ENCODE measurements at places on chromosomes 7 and 10.

GRCh38 chr7:47591655-47592572 is 10.0 kb upstream of the TNS3 start:
- DNase-seq, result no peak

GRCh38 chr7:12519682-12520009 is 50.9 kb upstream of the SCIN start:
- no peak for DNase-seq

DNA sequence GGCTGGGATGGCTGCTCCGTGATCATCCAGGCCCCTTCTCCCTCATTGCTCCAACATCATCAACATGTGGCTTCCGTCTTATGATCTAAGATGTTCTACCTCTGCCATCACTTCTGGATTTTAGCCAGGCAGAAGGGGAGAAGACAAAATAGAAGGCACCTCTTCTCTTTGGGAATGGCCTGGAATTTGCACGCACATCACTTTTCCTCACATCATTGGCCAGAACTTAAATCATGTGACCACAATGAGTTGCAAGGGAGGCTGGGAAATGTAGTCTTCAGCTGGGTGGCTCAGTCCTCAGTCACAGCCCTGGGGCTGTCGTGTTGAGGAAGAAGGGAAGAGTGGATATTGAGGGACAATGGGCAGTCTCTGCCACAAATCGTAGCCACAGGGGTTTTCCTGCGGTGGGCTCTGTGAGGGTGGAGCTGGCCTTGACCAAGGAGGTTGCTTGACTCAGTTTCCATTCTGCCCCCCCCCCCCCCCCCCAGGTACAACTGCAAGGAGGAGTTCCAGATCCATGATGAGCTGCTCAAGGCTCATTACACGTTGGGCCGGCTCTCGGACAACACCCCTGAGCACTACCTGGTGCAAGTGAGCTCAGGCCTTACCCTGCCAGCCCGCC is 50.3 kb downstream of the PALD1 start:
- no peak for DNase-seq

- DNase-seq, result no peak
Observed at GRCh38 chr7:138935465-138936011, 45.7 kb downstream of the KIAA1549 start.

GRCh38 chr7:44163591-44163990 is 22.5 kb upstream of the MYL7 start:
- no peak for DNase-seq

- DNase-seq, result no peak
Observed at GRCh38 chr10:48838834-48839233, 100.8 kb downstream of the LRRC18 start.

DNA sequence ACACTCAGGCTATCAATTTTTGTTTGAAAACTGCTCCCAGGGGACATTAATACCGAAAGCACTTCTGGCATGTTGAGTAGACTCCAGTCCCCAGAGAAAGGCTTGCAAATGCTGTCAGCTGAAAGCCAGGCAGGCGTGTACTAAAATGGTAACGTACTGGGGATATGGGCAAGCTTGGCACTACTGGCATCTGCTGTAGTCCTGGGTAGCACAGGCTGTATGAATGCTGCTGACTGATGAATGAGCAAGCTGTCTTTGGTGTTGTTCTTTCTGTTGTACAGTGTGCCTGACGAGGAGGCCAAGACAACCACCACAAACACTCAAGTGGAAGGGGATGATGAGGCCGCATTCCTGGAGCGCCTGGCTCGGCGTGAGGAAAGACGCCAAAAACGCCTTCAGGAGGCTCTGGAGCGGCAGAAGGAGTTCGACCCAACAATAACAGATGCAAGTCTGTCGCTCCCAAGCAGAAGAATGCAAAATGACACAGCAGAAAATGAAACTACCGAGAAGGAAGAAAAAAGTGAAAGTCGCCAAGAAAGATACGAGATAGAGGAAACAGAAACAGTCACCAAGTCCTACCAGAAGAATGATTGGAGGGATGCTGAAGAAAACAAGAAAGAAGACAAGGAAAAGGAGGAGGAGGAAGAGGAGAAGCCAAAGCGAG is 53.5 kb upstream of the AGBL3 start:
- DNase-seq, result no peak

DNA sequence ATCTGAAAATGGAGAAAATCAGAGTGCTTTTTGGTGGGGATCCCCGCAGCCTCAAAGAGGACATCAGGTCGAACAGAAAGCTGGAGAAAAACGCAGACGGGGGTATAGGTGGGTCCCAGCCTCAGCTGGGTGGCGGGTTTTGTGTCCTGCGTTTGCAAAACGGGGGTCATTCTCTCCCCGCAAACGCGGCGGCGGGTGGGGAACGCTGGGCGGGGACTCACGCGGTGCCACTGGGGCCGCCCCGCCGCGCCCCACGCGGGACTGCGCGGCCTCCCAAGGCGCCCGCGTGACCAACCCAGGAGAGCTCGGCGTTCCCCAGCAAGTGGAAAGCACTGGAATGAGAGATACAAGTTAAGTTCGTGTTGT is 806 bp upstream of the VIPR2 start:
- DNase-seq, result no peak

GRCh38 chr10:73095481-73096021 is 1.1 kb downstream of the P4HA1 start:
- no peak for DNase-seq

- DNase-seq, result no peak
Observed at GRCh38 chr7:76216381-76217082, 14.8 kb downstream of the SRRM3 start.

- no peak for DNase-seq
Observed at GRCh38 chr7:98571006-98571405, 46.1 kb upstream of the NPTX2 start.

DNA sequence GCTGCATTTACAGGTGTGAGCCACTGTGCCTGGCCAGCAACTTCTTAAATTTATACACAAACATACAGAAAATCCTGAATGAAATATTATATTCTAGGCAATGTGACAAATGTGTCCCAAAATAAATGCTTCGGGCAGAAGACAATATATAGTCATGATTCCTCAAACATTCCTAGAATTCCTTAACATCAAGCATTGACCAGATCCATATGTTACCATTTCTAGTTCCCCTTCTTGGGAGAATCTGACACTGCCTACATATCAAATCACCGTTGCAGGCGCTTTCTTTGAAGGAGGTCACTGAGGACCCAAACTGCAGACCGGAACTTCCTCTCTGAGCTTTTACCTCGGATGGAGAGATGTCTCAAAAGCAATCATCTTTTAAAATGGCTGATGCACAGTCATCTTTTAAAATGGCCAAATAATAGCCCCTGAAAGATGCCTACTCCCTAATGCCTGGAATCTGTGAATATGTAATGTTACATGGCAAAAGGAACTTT is 323.5 kb downstream of the PHF14 start:
- no peak for DNase-seq

GRCh38 chr10:106618646-106619045 is 545.9 kb downstream of the SORCS1 start:
- DNase-seq, result no peak

DNA sequence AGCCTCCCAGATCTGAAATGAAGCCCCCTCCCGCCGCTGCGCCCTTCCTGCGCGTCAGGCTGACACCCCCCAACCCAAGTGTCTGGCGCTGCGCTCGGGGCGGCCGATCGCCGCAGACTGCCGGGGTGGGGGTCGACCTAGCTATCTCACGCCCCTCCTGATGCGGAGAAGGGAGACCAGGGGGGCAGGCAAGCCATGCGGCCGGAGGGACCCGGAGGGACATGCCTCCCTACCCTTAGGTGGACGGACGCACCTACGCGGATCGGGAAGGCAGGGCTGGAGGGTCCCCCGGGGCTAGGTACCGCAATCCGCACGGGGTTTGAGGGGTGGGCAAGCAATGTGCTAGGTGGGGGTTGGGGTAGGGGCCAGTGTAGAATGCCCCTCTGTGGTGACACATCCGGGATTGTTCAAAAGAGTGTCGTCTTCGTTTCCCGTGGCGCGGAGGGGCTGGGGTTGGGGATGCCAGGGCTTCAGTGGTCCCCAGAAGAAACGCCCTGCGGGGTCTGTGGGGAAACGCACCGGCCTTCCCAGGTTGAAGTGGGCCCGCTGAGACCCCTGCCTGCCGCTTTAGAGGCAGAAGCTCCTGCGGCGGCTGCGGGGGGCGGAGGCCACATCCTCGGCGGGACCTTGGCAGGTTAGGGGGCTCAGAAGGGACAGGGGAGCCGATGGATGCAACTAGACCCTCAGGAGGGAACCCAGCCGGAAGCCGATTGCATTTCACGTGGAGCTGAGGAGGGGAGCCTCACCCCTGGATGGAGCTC is 913 bp downstream of the ADCYAP1R1 start:
- no peak for DNase-seq

GRCh38 chr7:128234476-128235026 is 6.5 kb upstream of the LEP start:
- no peak for DNase-seq

GRCh38 chr10:24513155-24513554 is 210.5 kb downstream of the ARHGAP21 start:
- DNase-seq, result no peak

GRCh38 chr10:29689001-29689400 is 54.2 kb upstream of the SVIL start:
- no peak for DNase-seq

DNA sequence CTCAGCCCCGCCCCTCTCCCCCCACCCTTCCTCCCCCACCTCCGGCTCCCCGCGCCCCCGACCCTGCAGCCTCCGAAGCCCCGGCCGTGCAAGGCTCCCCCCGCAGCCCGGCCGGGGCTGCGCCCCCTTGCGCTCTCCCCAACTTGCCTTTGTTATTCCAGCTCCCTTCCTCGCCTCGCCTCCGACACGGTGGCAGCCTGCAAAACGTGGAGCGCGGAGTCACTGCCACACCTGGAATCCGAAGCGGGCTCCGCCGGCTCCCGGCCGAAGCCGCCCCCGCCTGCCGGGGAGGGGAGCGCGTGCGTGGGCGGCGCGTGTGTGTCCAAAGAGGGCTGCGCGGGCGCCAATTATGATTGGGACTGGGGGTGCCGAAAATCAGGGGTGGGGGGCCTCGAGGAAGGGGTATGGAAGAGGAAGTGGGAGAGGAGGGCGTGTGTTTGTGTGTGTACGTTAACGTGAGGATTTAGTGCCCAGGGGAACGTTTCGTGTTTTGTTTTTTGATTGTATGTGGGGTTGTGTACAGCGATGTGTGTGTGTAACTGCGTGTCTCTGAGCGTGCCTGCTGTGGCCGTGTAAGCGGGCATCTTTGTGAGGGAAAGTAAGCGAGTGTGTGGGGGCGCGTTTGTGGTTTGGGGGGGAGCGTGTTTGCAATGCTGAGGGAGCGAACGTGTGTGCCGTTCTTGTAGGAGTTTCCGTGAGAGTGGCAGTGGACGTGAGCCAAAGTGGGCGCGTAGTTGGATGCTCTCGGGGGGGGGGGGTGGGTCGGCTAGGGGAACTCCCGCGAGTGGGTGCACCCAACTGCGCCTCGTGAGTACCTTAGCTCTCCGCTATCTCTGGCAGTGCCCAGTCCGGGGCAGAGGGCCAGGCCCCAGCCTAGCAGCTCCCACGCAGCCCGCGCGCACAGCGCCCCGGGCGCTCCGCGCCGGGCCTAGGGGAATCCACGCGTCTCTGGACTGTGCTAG is 1.2 kb upstream of the ZMIZ1 start:
- DNase-seq, result peak; percentile 75

DNA sequence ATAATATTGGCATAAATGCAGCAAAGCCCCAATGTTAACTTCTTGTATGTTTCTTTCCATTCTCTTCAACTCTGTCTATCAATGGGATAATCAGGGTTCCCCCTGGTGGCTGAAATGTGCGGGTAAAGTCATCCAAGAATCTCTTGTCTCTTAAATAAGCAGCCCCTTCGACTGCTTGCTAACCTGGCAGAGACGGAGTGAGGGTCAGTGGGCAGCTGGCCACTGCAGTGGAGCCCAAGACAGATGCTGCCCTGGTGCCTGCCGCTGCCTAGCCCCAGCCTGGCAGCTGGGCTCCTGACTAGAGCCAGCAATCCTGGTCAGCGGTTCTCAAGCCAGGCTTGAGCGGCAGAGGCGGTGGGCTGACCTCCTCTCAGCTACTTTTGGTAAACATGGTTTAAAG is 248.9 kb downstream of the COBL start:
- DNase-seq, result peak; percentile 33

GRCh38 chr10:6136215-6137201 is 47.7 kb downstream of the RBM17 start:
- DNase-seq, result no peak

- DNase-seq, result no peak
Observed at GRCh38 chr10:10677479-10677878, 340.2 kb upstream of the CELF2 start.

DNA sequence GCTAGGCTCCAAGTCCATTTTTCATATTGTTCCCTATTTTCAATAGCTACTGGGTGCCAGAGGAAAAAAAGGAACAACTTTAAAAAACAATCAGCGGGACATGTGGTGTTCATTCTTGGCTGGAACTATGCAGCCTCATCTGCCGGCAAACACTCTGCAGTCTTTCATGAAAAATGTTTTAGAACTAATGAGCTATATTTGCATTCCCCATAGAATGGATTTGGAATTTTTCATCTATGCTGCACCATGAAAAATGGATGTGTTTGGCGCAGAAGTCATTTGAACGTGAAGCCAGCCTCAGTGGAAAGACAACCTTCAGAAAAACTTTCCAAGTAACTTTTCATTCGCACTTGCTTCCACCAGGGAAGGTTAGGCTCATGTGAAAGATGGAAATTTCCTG is 270.5 kb downstream of the SKAP2 start:
- DNase-seq, result no peak

DNA sequence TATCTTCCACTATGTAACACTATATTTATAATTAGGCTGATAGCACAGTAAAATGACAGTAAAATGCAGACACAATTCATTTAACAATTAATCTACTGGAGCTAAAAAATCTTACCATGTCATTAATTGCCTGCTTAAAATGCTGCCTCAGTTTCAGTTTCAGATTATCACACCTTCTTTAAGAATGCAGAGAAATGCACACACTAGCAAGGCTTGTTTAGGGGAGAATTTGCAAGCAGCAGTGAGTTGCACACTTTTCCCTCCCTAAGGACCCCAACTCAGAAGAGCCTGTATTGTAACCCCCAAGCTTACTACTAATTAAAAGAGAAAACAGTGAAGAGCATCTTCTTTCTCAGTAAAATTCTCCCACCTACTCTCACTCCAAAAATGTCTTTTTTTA is 79.7 kb upstream of the KCNIP2 start:
- no peak for DNase-seq

DNA sequence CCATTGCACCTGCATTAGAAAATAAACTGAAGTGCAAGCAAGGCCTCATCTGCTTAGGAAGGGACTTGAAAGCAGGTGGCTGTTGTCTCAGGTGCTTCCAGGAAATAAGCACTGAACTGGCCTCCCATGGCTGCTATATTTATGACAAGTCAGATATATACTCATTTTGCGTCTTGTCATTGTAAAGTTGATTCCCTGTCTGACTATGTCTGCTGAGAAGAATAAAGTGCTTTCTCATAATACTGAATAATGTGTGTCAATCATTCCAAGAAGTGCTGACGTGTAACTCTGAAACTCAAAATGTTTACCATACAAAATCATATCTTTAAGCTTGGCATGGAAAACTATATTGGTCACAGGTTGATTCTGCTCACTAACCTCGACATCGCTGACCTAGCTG is 44.9 kb upstream of the SVOPL start:
- no peak for DNase-seq

GRCh38 chr10:17835688-17836087 is 26.5 kb downstream of the MRC1 start:
- DNase-seq, result no peak

- no peak for DNase-seq
Observed at GRCh38 chr7:159280008-159280407, 135.3 kb upstream of the VIPR2 start.

All from activated T-cell treated with anti-CD3 and anti-CD28 coated beads for 1 hour (primary cell).